NK-92 treated with Interleukin-12 subunit alpha and Interleukin-12 subunit beta, amount 100 ng/mL, for 24 hours (cell line): ENCODE measurements at places on chromosomes 4 and X.

DNA sequence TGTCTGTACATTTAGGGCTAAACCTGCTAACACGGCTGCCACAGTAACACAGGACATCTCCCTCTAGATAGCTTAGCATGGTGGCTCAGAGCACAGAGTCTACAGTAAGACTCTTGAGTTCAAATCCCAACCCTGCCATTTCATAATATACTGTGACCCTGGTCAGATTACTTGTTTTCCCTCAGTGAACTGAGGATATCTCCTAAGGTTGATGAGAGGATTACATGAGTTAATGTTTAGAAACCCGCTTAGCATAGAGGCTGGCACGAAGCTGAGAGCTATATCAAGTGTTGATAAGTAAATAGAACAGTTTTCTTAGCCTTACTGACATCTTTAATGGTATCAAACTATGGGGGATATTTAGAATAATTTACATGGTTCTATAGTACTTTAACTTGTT is 37.2 kb downstream of the CASP3 start:
- DNase-seq, result no peak

DNA sequence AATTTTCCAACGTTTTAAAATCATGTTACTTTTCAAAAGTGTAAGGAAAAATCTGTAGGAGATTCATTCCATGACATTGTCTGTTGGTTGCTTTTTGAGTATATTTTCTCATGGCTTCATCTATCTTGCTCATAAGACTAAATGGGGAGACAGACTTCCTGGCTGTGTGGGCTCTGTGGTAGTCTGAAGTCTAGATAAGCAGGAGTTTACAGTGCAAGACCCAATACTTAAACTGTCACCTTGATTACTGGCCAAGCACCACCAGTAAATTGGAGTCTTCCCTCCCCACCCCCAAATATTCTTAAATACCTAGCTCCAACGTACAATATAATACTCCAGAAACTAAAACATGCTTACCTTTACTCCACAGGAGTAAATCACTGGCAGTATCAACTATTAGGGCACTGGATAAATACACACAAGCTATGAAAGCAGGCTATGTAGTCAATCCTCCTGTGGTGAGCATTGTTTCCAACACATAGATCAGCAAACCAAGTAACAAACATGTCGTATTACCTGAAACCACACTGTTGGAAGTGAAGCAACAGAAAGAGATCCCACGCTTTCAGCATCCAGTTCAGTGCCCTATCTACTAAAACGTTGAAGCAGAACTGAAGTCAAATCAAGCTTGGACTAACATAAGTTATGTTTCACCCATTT is 6.2 kb downstream of the HNRNPD start:
- no peak for DNase-seq

DNA sequence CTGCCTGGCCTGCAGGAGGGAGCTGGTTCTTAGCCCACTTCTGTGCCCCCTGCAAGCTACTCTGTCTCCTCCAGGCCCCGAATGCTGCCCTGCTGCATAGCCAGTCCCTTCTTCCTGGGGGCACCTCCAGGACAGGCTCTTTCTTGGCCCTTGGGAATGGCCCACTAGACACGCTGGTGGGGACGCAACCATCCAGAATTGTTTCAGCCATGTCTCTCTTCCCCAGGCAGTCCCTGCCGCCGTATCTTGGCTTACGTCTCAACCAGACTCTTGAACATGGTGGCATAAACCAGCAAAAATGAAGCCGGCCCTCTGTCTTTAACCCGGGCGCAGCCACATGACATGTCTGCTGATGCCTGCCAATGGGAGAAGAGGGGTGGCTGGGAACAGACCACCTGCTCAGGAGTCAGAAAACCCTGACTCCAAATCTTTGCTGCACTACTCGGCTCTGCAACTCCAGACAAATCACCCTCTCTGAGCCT is 9.0 kb downstream of the LRPAP1 start:
- DNase-seq, result no peak

DNA sequence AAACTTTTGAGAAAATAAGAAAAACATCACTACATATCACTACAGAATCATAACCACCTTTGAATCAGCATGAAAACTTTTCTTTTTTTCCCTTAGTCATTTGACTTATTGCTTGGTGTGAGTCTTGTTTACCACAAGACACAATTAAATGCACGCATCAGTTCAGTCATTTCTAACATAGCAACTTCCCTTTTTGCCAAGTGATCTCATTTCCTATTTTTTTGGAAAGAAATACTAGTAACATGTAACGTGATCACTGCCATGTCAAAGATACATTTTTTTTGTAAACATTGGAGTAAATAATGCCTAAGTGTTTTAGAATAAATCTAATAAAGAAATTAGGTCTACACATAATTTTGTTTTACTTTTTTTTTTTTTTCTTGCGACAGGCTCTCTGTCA is 5.1 kb upstream of the CXCL8 start:
- DNase-seq, result no peak

DNA sequence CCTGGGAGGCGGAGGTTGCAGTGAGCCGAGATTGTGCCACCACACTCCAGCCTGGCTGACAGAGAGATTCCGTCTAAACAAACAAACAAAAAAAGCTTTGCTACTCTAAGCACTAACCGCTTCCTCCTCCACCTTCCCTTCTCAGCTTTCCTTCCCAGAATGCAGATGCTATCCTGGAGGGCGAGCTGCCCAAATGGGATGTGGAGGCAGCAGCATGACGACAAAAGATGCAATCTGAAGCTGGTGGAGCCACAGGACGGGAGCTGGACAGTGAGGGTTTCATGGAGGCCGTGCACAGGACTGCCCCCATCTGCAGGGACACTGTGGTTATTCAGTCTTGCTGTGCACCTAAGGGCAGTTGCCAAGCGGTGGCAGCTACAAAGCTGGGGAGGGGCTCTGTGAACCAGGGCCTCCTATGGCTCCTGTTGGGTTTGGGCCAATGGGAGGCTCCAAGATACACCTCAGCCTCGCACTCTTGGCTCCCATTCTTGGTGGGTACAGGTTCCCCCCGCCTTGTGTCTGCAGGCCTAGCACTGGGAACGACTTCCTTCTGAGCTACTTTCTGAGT is 47.4 kb downstream of the WDR1 start:
- DNase-seq, result no peak

DNA sequence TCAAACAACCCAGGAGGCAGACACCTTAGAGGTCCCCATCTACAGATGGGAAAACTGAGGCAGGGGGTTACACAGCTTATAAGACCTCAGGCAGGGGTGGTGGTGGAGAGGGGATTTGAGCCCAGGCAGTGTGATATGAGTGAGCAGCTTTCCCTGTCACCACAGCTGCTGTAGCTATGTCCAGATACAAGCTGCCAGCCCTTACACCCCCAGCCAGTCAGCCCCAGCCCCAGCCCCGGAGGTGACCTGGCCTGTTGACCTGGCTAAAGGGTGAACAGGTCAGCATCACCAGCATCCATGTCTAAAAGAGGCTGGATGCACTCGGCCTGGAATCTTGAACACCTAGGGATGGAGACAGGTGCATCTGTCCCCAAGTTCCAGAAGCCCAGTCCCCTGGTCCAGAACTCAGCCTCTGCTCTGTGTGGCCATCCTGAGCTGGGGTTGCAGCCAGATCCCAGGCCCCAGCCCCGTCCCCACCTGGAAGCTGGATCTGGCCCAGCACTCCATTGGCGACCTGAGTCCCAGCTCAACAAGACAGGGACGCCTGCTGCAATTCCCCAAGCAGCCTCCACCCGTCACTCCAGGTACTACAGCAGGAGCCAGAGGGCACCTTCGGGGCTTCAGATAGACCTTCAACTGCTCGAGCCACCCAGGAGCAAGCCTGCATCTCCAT is 89.5 kb downstream of the JAKMIP1 start:
- DNase-seq, result no peak

GRCh38 chr4:2843941-2844584 is 419 bp downstream of the ADD1 start:
- DNase-seq, result no peak

DNA sequence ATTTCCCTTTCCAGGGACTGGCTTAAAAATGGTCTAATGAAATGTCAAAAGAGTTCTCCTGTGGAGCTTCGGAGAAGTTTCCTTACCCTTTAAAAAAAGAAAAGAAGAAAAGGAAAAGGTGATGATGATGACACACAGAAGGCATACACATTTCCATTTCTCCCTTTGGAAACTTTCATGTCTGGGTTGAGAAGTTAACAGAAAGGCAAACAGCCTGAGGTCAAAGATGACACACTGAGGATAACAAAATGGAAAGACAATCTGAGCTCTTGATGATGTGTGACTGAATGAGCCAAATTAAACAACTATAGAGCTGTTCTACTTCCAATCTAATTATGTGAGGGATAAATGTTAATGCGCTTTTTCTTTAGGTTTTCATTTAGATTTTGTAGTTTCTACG is 32.2 kb downstream of the NFXL1 start:
- no peak for DNase-seq

DNA sequence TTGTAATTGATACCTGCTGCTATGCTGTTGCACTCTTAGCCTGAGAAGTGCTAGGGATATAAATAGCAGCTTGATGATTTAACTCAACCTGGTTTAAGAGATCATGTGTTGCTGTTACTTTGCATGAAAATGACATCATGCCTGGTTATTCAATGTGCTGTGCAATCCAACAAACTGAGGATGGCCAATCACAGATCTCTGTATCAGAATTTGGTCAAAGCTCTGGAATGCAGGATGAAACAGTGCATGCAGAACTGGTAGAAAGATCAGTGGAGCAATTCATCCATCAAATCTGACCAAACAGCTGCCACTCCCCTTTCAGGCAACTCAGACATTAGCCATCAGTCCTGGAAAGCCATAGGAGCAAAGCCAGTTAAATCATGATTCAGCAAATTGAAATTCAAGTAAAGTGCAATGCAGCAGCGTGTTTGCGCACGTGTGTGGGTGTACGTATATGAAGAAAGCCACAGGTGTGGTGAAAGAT is 160.3 kb upstream of the RASGEF1B start:
- DNase-seq, result no peak

- DNase-seq, result no peak
These were observed 10.6 kb downstream of the SULT1B1 start for GRCh38 chr4:69749771-69750170.

DNA sequence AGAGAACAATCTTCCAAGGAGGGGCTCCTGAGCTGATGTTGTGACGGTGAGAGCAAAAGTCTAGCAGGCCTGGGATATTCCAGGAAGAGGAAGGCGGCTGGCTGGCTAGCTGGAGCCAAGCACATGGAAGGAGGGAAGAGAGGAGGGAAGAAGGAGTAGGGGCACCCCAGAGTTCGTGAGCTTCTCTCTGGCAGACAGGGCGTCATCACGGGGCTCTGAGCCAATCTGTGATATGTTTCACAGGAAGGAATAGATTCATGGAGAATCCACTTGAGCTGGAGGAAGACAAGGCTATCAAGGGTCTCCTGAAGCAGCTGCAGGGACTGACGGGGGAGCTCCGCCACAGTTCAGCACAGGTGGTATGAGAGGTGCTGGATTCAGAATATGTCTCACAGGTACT is 73.6 kb downstream of the DHRSX start:
- no peak for DNase-seq

DNA sequence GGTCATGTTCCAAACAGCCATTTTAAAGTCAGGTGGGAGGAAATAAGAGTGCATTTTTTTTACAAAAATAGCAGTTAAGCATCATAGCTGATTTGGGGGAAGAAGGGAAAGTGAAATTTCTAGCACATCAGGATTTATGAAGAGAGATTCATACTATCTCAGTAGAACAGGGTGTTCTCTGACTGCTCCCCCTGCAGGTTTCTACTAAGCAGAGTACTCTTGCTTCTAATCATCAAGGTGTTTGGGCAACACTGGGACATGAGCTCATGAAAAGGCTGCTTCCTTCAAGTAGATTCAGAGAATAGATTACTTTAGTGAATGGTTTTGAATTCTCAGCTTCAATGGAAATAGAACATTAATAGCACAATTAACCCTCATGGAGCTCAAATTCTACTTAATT is 591.4 kb upstream of the PCDH10 start:
- DNase-seq, result no peak

DNA sequence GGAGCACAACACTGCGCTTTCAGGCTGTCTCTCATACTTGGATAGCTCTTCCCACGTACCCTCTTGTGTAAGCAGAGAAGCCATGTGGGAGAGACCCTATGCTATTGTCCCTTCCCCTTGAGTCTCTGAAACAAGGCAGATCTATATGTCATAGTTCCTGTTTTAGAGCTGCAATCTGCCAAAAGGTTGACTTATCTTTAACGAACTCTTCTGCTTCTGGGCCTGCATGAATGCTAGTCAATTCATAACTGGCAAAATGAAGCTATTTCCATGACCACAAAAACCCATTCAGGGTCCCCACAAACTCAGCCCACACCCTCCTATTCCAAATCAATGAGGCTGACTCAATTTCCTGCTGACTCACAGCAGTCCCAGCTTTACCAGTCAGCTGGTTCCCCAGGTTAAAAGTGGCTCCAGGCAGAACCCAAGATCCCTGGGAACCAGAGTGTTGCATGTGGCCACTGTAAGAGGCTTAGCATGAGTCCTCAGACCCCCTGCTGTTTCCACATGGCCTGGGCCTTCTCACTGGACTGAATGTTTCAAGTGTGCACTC is 25.3 kb upstream of the SOD3 start:
- DNase-seq, result no peak

DNA sequence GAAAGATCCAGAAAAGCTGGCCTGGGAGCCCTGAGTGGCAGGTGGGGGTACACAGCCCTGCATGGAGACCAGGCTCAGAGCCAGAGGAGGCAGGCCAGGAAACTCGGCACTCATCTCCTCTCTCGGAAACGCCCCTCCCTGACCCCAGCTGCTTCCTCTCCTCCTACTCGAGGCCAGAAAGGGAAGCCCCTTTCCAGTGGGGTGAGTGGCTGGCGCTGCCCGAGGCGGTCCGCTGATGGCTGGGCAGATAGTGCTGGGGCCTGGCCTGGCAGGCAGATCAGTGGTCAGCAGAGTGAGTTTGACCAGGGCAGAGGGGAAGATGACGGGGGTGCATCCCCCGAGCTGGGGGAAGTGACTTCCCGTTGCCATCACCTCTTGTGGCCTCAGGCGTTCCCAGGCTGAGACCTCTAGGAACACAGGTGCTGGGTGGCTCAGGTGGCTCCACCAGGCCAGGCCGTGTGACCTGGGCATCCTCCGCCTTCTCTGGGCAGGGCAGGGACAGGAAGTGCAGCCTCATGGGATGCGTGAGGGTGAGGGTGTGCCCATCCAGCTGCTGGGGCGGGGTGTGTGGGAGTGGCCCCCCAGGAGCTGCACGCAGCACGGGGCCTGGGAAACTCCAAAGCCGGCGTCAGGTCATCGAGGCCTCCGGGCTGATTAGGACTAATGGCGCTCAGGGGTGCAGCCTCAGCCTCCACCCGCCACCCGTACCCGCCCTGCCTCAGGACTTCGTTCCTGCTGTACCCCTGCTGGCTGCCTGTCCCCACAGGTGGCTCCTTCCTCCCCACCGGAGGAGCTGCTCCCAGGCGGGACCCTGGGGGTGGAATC is 5.7 kb downstream of the SH3BP2 start:
- no peak for DNase-seq

- DNase-seq, result no peak
These were observed 52.3 kb downstream of the PALLD start for GRCh38 chr4:168549143-168549542.

GRCh38 chr4:15586066-15586465 is 69.1 kb downstream of the FBXL5 start:
- DNase-seq, result no peak

DNA sequence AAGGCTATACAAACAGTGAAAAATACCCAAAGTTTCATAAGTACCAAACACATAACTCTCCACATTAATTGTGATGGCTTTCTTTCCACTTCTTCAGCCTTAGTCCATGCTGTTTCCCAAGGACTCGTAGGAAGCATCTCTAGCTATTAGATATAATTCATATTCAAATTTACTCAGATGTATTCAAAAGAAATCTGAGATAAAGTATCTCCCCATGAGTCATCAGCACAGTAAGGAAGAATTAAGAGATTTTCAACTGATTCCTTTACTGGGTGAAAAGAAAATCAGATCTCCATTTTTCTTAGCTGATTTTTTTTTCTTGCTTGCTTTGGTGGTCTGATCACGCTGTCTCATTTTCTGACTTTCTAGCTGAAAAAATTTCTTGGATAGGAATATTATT is 71.7 kb downstream of the MID1 start:
- DNase-seq, result no peak
